ENCODE measurements at places on chromosomes 6 and 20.

- peak; percentile 75 for DNase-seq
Measured at GRCh38 chr6:71454056-71454455, 165.4 kb downstream of the OGFRL1 start.

GRCh38 chr6:151402228-151402627 lies 10.9 kb upstream of the ZBTB2 start:
- peak; percentile 44 for DNase-seq

DNA sequence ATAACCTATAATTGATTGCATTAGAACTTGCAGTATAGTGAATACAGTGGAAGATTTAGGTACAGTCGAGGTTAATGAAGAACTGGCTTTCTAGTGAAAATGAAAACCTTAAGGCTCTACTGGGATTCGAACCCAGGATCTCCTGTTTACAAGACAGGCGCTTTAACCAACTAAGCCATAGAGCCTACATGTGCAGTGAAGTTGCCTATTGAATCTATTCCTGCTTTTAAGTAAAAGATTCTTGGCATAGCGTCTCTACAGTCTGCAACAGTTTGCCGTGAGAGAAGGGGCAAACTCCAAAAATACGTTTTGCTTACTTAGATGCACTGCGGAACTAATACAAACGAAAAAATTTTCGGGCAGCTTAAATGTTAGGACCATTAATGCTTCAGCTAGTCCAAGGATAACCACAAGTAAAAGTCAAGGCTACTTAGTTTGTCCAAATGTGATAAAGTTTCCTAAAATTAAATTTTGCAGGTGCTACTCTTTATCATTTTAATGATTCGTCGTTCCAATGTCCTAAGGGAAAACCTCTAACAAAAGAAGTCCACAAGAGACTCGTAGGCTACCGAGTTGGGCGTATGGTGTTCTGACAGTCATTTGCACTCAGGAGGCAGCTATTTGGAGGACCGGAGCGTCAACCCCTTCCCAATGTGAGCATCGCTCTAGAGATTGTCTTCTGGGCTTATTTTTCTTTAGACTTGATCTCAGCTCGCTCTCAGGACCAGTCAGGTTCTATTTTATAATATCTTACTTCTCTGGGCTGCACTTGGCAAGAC lies 31.3 kb upstream of the ZSCAN23 start:
- DNase-seq, result peak; percentile 92

- DNase-seq, result no peak
Measured at GRCh38 chr6:138092686-138093085, 14.5 kb downstream of the PERP start.

DNA sequence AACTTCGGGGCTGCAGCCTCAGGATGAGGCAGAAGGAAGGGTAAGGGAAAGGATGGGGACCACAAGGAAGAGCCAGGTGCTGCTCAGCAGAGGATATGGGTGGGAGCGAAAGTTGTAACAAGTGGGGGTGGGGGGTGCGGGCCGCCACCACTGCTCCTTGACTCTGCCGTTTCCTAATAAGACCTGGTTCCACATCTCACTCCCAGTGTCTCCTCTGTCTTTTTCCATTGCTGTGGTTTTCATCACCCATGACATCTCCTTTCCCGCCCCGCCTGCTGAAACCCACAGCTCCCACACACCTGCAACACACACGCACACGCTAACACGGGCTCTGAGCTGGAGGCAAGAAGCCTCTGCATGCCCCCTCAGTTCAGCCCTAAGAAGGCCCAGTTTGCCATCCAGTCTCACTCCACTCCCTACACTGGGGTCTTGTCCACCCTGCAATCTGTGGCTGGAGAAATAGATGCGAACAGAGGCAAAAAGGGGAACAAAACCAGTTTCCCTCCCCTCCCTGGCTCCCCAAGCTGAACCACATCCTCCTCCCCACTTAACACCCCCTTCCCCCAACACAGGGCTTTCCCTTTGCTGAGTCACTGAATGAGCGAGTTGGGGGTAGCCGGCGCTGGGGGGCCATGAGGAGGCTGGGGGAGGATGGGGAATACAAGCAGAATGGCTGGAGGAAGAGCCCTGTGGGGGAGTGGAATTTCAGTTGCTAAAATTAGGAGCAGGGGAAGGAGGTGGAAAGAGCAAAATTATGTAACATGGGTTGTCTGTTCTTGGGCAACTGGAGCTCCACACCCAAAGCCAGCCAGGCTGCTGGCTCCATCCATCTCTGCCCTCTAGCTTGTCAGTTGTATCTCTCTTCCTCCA lies 11.5 kb downstream of the NFKBIL1 start:
- no peak for DNase-seq

DNA sequence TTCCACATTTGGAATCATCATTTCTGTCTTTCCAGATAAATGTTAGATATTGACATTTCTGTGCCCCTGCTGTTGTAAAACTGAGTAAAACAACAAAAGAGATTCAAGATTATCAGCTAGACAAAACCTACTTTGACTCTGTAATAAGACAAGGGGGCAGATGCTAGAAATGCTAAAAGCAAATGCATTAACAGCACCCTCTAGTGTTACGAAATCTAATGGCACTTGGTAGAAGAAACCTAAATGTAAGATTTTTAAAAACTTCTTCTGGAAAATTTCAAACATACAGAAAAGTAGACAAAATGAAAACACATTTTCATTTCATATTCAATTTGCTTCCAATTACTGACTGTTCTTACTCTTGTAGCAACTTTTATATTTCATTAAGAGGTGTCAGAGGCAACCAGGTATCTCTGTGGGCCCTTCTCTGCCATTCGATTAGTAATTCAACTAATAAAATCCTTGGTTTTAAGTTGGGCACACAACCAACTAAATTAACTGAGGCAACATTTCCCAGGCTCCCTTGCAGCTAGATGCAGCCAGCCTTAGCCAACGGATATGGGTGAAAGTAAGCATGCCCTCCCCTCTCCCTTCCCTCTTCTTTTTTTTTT lies 45.0 kb downstream of the SLC23A2 start:
- peak; percentile 56 for DNase-seq

DNA sequence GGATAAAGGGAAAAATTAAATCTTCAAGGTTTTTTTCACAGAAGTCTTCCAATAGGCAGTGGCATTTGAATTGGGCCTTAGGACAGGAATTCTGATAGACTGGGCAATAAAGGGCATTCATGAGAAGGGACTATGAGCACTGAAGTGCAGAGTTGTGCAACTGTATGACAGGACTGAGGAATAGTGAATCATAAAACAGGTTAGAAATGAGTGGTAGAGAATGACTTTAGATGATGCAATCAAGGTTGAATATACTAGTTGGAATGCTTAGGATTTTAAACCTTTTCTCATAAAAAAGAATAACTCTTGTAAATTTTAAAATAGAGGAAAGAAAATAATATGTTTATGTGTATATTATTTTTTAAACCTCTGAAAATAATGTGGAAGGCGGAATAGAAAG lies 944.7 kb downstream of the PHF3 start:
- DNase-seq, result peak; percentile 63

- peak; percentile 26 for DNase-seq
Measured at GRCh38 chr6:56724455-56724854, 81.8 kb upstream of the DST start.

- no peak for DNase-seq
Measured at GRCh38 chr20:24895431-24895830, 53.6 kb upstream of the CST7 start.

GRCh38 chr20:41004531-41005360 lies 23.9 kb upstream of the TOP1 start:
- DNase-seq, result peak; percentile 32

- peak; percentile 75 for DNase-seq
Measured at GRCh38 chr6:14881398-14881797, 364.5 kb upstream of the JARID2 start.

GRCh38 chr20:38885357-38885756 lies 40.9 kb upstream of the FAM83D start:
- DNase-seq, result no peak

- no peak for DNase-seq
Measured at GRCh38 chr6:48057601-48058000, 53.4 kb downstream of the PTCHD4 start.

All from kidney tubule cell (primary cell).